Stimulated activated CD8-positive, alpha-beta memory T cell treated with anti-CD3 and anti-CD28 coated beads, Interleukin-4, amount 100 ng/mL, for 1 hour (primary cell): ENCODE measurements at places on chromosomes 5 and 9.

DNA sequence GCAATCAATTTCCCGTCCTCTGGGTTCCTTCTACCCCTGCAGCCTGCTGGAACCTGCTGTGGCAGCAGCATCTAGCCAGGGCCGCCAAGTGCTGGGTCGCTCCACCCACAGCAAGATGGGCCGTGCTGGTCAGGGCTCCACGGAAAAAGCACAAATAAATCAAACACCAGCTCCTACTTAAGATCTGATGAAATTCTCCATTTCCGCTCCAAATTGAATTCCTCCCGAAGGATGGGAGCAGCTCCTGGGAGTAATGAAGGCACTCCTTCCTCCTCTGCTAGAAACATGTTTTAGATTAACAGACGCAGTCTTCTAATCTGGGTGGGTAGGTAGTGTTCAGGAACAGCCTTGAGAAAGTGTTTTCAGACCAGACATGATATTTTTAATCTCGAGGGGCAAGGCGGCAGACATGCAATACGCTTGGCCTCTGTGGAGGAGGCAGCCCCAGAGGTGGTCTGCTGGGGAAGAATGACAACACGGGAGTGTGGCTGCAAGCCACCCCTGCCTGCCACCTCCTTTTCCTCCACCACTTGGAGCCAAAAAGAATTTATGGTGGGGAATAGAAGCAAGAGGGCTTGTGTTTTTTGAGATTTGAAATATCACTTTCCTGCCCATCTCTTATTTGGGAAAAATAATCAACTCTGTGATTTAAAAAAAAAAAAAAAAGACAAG lies 194.1 kb downstream of the AOPEP start:
- no peak for DNase-seq

DNA sequence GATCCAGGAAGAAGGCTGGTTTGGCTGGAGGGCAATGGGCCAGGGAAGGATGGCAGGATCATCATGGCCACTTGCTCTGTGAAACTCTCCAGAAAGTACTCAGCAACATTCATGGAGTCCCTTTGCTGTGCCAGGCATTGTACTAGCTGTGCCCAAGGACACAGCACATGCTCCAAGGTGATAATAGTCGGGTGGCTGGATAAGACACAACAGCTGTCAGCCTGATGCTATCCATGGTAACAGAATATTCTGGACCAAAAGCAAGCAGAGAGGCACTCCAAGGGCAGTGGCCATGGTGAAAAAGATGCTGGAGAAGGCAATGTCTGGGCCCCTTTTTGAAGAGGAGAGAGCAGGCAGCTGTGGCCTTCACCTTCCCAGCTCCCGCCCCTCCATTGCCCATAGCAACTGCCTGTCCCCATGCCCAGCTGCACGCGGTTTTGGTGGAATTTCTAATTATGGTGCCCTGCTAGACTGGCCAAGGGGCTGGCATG lies 113.8 kb upstream of the CPEB4 start:
- no peak for DNase-seq

DNA sequence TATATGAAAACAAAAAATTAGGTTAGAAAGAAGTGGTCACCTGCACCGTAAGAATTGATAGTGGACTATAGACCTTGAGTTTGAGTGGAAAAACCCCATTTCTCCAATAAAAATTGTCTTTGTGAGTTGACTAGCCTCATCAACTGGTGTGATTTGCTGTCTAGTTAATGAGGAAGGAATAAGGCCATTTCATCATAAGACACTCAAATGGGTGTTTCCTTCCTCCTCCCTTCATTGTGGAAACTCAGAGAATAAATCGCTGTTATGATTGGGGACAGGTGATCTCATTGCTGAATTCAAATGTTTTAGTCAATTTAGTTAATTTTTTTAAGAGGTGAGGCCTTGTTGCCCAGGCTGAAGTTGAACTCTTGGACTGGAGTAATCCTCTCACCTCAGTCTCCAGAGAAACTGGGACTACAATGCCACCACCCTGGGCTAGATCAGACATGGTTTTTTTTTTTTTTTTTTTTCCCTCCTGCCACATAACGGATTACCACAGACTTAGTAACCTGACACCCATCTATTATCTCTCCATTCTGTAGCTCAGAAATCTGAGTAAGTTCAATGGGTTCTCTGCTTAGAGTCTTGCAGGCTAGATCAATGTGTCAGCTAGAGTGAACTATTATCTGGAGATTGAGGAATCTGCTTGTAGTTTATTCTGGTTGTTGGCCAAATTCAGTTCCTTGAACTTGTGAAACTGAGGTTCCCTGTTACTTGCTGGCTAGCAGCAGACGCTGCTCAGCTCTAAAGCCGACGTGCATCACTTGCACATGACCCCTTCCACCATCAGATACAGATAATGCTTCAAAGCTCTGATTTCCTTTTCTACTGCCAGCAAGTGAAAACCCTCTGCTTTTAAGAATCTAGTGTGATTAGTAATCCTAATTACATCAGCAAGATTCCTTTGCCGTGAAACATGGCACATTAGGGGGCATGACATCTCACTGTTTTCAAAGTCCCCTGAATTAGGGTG lies 663.8 kb upstream of the CDH9 start:
- no peak for DNase-seq

DNA sequence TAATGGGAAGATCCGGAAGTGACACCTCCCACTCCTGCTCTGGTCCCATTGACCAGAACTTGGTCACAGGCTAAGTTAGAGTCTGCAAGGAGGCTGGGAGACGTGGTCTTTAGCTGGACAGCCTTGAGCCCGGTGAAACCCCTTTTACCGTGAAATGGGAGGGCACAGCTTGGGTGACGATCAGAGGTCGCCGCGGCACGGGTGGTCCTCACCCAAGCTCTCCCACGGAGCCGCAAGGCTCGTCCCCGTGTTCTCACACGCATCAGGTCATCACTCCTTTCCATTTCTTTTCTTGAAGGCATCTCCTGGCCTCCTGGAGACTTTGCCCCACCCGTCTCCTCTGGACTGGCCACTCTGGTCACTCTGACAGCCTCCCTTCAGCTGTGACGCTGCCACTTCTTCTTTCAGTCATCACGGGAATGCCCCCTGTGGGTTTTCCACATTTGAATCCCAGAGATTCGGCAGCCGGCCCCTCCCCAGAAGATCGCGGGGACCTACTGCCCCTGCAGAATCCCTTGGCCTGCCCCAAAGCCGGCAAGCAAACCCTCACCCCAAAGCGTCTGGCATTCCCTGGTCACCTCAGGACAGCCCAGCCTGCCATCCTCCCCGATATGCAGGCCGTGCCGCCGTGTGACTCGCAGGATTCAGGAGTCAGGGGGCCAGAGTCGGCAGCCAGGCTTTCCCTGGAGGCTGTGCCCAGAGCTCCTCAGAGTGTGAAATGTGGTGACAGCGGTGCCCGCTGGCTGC lies 18.9 kb upstream of the EGFL7 start:
- DNase-seq = no peak

- no peak for DNase-seq
Measured at GRCh38 chr9:88746029-88746742, 211.2 kb downstream of the NXNL2 start.

GRCh38 chr5:38853753-38854470 lies 8.1 kb downstream of the OSMR start:
- DNase-seq = no peak

DNA sequence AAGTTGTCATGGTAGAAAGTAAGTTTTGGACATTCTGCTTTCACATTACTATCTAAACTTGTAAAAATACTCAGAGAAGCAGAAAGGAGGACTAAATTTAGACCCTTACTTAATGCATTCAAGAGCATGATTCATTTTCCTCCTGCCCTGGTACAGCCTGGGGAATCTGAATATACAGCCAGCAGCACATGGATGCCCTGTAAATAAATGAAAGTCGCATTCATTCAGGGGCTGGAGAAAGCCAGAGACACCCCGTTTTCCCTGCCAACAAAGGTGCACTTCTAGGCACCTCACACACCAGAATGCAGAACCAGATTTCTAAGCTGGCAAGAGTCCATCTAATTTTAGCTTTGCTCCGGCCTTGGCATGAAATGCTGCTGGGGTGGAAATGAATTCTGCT lies 172.7 kb upstream of the KLF9 start:
- DNase-seq = no peak

GRCh38 chr5:107653685-107654084 lies 17.1 kb downstream of the EFNA5 start:
- no peak for DNase-seq

GRCh38 chr5:61467766-61468482 lies 135.9 kb downstream of the ZSWIM6 start:
- DNase-seq = no peak

DNA sequence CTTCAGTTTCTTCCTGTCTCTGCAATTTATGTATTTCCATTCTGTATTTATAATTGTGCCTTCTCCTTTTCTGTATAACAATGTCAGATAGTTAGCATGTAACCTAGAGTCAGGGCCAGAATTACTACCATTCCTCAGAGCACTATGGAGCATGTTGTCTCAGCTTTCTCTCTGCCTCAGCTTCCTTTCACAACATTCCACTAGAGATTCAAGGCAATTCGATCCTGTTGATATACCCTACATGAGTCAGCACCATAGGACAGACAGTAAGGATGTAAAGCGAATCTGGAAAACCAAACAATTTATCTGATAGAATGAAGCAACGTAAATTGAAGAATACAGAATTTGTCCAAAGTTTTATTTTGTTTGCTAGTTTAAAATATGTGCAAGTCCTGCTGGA lies 728.3 kb upstream of the SEMA6A start:
- DNase-seq = no peak

DNA sequence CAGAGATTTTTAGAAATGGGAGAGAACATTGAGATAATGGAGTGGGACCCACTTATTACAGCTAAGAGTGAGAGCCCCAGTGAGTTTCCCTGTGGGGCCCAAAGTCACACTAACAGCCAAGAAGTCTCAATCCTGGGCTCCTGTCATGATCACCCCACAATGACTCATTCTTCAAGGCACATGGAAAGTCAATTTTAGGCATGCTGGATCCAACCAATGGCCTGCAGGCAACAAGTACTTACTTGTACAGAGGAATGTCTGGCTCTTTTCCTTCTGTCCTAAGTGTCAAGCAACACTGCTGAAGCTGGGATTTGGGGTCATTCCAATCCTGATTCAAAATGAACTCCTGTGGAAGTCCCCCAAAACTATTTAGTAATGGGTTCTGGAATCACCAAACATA lies 123.1 kb downstream of the DROSHA start:
- DNase-seq = no peak

DNA sequence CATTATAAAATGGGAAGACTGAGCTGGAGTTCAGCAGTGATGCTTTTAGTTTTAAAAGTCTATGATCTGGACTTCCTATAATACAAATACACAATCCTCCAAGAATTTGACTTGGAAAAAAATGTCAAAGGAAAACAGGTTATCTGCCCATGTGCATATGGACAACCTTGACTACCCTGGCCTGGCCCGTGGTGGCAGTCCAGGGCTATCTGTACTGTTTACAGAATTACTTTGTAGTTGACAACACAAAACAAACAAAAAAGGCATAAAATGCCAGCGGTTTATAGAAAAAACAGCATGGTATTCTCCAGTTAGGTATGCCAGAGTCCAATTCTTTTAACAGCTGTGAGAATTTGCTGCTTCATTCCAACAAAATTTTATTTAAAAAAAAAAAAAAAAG lies 17.3 kb downstream of the MOCS2 start:
- DNase-seq = no peak

DNA sequence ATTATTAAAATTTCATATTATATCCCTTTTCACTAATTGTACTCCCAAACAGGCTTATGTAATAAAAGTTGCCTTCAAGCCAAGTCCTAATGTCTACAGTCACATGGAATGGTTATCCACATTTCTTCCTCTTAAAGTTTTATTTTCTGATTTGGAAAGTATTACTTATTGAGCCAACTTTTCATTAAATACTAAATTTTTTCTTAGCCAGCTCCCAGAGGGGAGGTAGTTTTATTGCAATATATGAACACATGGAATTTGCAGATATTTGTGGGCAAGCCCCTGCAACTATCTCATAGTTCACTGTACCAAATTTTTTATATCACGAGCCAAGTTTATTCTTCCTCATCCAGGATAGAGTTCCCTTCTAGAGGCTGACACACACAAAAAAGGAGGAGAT lies 332.8 kb upstream of the PTGER4 start:
- no peak for DNase-seq

GRCh38 chr5:144196612-144197011 lies 25.9 kb downstream of the KCTD16 start:
- DNase-seq = no peak

- DNase-seq = no peak
Measured at GRCh38 chr5:23991406-23991805, 484.0 kb downstream of the PRDM9 start.

DNA sequence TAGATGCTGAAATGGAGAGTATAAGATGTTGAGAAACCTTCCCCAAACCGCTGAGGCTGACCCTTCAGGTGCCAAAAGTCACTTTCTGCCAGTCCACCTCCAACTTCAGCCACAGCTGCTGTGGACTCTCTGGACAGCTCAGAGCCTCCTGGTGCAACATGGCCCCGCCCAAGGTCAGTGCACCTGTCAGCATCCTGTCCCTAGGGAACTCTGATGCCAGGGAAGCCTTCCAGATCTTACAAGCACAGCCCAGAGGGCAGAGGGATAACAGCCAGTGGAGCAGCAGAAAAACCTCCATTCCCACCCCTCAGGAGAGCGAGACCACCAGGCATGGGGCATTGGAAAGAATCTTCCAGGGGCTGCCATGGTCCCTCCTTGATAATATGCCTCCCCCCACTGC lies 10.5 kb upstream of the PTGES2 start:
- no peak for DNase-seq
